CD4-positive, alpha-beta T cell treated with Interleukin-4 for 4 hours (primary cell): ENCODE measurements at places on chromosomes 16 and 17.
A peak's percentile ranks its signal among the peaks of the same experiment; 100 is the strongest.

DNA sequence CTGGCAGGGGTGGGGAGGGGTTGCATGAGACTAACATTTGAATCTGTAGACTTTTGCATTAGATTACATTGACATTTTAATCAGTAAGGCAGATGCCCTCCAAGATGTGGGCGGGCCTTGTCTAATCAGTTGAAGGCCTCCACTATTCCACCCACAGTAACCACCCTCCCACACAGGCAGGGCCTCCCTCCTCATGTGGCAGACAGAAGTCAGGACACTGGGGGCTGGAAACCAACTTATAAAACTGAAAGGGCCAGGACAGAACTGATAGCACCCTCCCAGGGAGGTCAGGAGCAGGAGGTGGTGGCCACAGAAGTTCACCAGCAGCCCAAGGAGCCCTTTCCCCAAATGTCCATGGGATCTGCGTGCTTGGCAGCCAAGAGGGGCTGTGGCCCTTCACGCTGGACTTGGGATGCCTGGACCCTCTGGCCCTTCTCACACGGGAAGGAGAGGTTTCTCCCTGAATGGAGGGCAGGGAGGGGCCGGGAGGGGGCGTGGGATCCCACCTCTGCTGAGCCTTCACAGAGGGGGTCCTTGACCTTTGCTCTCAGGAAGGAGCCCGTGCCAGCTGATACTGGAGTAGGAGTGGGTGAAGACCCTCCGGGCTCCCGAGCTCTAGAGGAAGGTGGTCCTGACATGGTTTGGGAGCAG, 4.6 kb downstream of the PYCR1 start:
- no peak for DNase-seq

GRCh38 chr16:66991545-66992077, 3.2 kb downstream of the CES4A start:
- DNase-seq = no peak

DNA sequence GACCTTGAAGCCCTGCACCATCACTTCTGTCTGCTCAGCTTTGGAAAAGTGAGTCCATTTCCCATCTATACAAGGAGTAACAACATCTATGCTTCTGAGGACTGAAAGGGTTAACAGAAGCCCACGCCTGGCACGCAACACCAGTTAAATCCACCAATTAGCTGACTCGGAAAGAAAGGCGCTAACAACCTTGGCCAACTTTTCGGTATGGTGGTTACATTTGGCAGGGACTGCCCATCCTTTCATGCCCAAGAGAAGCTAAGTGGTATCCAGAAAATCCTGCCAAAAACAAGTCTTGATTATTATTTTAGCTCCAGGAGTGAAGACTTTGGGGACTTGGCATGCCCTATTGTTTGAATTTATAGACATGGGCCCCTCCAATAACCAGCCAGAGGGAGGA, 202.3 kb upstream of the RPL38 start:
- DNase-seq = no peak

- DNase-seq = no peak
These were observed 66.4 kb downstream of the KPNA2 start for GRCh38 chr17:68101987-68102314.

- no peak for DNase-seq
These were observed at the start of gene ABCC12 for GRCh38 chr16:48155926-48156789. Gene ABCC12 (minus strand): TSS chr16:48155993. CDS start chr16:48146424, 9,569 bp downstream.

- no peak for DNase-seq
These were observed 72.0 kb downstream of the STXBP4 start for GRCh38 chr17:55040611-55041010.

GRCh38 chr17:6218333-6218732, 148.2 kb downstream of the WSCD1 start:
- DNase-seq = no peak

- DNase-seq = no peak
These were observed 44.9 kb downstream of the ABCA5 start for GRCh38 chr17:69282002-69282401.

DNA sequence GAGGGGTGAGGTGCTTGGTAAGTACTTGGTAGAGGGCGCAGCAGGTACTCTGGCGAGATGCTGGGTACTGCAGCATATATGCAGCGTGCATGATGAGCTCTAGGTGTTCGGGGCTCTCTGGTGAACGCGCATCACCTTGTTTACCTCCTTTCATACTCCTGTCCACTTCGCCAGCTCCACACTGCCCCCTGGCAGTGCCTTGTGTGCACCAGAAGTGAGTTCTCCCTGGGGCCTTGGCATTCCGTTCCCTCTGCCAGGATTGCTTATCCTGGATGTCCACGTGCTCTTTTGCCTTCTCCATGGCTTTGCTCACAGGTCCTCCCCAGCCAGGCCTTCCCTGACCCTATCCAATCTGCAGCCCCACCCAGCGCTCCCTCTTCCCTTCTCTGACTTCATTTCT, 154.2 kb downstream of the MRM1 start:
- DNase-seq = no peak

DNA sequence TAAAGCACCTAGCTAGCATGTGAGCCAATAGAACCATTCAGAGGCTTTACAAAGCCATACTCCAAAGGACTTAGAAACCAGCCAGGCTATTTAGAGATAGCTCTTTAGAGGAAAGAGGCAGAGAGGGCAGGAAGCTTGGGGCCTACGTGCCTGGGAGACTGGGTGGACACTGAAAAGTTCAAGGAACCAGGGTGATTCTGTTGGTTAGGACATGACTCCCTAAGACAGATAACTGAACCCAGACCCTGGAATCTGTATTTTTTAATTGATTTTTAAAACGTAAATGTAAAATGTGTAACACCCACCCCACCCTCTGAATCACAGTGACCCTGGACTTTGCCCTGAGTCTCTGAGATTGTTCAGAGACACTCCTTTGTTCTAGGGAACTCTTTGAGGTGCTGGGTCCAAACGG, 16.1 kb upstream of the GNA13 start:
- no peak for DNase-seq

DNA sequence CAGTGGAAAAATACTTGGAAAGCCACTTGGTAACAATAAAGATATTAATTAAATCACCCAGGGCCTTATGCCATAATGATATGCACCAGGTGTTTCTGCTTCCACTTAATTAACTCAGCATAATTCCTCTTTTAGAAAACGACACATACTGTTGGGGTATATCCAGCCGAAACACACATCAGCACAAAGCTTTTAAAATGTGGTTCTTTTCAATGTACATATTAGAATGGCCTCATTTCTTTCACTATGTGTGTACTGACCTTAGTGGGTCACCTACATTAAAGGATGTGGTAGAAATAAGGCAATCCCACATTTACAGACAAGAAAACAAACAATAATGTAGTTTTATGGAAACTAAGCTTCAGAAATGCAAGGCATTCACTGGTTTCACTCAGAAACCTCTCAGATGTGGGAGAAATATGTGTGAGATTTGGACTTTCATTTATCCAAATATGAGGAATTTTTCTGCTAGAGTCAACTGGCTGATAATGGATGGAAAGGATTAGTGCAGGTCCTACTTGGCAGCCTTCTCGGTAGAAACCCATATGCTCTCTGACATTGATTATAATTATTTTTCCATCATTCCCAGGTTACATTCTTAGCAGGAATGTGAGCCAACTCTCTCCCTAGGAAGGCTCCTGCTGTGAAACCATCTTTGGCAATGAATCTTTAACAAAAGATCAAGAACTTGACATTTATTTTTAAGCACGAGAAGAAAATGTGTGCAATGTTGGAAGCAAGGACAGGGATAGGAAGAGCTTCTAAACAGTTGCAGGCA, 66.7 kb upstream of the DHX40 start:
- no peak for DNase-seq

- no peak for DNase-seq
These were observed 66.1 kb downstream of the TANC2 start for GRCh38 chr17:63032142-63032541.

DNA sequence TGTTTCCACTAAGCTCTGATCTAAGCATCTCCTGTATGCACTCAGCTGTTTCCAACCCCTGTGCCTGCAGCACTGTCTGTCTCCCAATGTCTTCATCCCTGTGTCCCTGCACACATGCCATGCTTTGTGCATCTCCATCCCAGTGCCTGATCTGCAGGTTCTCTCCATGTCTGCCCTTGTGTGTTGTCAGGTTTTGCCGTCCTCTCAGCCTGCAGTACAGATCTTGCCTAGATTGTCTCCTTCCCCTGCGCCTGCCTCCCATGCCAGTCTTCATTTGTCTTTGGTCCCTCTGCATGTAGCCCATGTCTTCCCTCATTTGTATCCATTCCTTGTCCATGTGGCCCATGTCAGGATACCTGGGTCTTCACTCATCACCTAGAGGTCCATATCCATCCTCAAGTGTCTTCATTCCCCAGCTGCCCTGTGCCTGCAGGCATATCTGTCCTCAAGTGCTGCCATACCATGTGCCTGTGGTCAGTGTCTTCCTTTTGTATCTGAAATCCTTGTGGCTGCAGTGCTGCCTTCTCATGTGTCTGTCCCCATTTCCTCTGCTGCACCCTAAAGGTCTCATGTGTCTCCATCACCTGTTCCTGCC, 71.5 kb downstream of the TNFRSF13B start:
- DNase-seq = no peak

GRCh38 chr17:82937411-82938371, 97.9 kb upstream of the ZNF750 start:
- DNase-seq = no peak

GRCh38 chr17:78013683-78014467, 55.4 kb downstream of the TNRC6C start:
- peak; percentile 72 for DNase-seq

DNA sequence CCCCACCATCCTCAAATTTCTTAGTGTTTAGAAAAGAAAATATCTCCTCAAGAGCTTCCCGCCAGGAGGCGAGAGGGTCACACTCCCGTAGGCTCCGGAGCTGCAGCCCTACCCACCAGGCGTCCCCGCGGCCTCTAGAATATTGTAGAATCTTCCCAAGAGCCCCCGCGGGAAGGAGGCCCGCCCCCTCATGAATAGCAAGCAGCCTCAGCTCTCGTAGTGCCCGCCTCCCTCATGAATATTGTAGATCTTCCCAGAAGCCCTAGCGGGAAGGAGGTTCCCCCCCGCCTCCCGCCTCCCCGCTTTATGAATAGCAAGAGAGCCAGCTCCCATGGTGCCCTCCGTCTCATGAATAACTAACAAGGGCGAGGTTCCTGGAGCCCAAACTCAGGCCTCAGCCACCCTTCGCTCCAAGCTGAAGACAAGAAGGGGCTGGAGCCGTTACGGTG, at the start of gene FBXO47:
Gene FBXO47 (minus strand): TSS at position 114 of the 449 bp plus-strand sequence. CDS start 4,378 bp downstream, outside the sequence.
- DNase-seq = peak; percentile 83

DNA sequence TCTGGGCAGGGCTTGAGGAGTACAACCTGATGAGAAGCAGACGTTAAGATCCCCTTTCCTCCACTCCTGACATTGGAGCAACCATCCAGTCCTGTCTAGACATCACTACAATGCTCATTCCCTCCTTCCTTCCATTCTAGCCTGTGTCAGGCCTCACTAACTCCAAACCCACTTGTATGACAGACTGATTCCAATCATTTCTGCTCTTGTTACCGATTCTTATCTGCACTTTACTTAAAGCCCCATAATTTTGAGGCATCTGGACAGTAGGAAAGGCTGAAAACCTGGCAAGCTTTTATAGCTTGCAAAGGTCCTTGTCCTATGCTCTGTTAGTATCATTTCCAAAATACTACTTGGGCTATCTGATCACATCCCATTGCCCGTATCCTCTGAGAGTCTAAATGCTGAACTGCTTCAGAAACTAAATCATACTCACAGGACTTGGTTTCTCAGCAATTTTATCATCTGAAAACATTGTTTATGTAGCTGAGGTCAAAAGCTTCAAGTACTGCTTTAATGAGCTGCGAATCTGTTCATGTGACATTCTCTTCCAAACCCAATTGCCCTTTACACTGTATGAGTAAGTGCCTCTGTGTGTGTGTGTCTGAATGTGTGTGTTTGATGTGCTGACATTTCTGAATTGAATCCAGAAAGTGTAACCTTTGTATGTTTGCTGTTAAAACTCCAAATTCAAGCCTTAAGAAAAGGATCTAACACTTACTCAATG, 57.2 kb upstream of the CACNG3 start:
- no peak for DNase-seq

GRCh38 chr17:13114601-13115031, 96.8 kb upstream of the ELAC2 start:
- no peak for DNase-seq

GRCh38 chr16:54193665-54194333, 92.8 kb downstream of the IRX3 start:
- no peak for DNase-seq

- no peak for DNase-seq
These were observed 13.2 kb upstream of the SLC6A2 start for GRCh38 chr16:55642611-55643010.

- no peak for DNase-seq
These were observed 38.7 kb downstream of the PKD1 start for GRCh38 chr16:2096853-2097595.

DNA sequence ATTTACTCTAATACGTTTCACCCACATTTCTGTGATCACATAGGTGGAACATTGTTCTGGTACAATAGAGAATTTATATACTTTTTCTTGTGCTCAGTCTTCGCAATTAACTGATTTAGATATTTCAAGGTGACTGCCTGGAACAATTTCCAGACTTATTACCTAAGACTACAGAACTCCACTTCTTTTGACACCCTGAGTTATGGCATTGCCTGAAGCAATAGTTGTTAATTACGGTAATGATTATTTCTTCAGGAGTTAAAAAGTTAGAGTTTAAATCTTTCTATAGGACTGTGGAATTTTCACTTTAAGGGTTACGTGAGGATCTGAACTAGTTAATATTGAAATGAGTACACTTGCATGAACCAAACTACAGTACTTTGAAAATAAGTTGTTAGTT, 74.8 kb downstream of the MAP2K6 start:
- DNase-seq = no peak

- DNase-seq = no peak
These were observed 1.9 kb downstream of the ARL16 start for GRCh38 chr17:81681672-81682071.

DNA sequence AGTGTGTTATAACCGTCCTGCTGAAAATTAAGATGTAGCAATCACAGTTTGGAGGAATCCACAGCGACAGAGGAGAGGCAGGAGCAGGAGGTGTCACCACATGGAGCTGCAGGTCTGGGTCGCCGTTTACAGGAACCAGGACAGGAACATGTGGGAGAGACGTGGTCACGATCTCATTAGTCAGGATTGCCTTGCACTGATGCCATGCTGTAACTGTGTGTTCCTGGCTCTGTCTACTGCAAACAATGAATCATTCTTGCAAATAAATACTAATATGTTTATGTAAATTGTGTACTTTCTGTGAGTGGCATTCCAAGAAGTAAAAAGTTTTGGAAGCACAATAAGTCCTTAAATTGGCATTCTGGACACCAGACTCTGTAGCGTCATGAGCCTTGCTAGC, 271.8 kb downstream of the CPPED1 start:
- no peak for DNase-seq

GRCh38 chr16:85166281-85166680, 54.0 kb upstream of the CIBAR2 start:
- no peak for DNase-seq

GRCh38 chr16:56300891-56301850, 109.9 kb downstream of the GNAO1 start:
- DNase-seq = no peak

GRCh38 chr17:22272363-22273146, 580.2 kb downstream of the KCNJ18 start:
- no peak for DNase-seq

- DNase-seq = no peak
These were observed 77.7 kb upstream of the CLEC3A start for GRCh38 chr16:77944631-77945030.
